ENCODE measurements at places on chromosomes 2 and 18. TPM values are rescaled to one million over a fixed set of nuclear protein-coding genes. Genes with fewer than 3 reads are reported as not detected.

- no peaks in the 10 kb centered on the region for H3K27me3 ChIP-seq
- DNase-seq: no peak
- no peaks in the 10 kb centered on the region for H3K36me3 ChIP-seq
- H3K27ac ChIP-seq: no peak overlapping the region
Measured at GRCh38 chr2:134468776-134469175, 214.9 kb downstream of the MGAT5 start.

Gene AOX1
- 10.3 TPM for total RNA-seq

Gene SLC4A5
- total RNA-seq: 5.7 TPM

Gene CRYBA2
- not detected for total RNA-seq

GRCh38 chr2:187148059-187148714, 299.2 kb upstream of the ZSWIM2 start:
- no peak overlapping the region for H3K27ac ChIP-seq
- no peak for DNase-seq
- H3K27me3 ChIP-seq: no peaks in the 10 kb centered on the region

Gene MGAT4A
- total RNA-seq: 10.0 TPM

- no peak overlapping the region for H3K4me3 ChIP-seq
- H3K4me1 ChIP-seq: no peaks in the 10 kb centered on the region
- no peaks in the 10 kb centered on the region for H3K27me3 ChIP-seq
- H3K36me3 ChIP-seq: no peaks in the 10 kb centered on the region
Measured at GRCh38 chr2:203340791-203341487, 12.7 kb downstream of the ABI2 start.

GRCh38 chr2:237726401-237726830, 72.2 kb upstream of the RBM44 start:
- DNase-seq: no peak
- H3K4me3 ChIP-seq: no peak overlapping the region
- peaks cover 58% of the 10 kb centered on the region for H3K4me1 ChIP-seq
- H3K27ac ChIP-seq: peak overlapping the region; percentile 47
- peaks cover 8% of the 10 kb centered on the region for H3K36me3 ChIP-seq

Gene TLX2
- not detected for total RNA-seq

GRCh38 chr18:26089293-26090129, 902 bp downstream of the SS18 start:
- H3K36me3 ChIP-seq: no peaks in the 10 kb centered on the region
- H3K4me1 ChIP-seq: peaks cover 23% of the 10 kb centered on the region
- H3K27ac ChIP-seq: peak overlapping the region; percentile 95
- no peak for DNase-seq
- H3K27me3 ChIP-seq: no peaks in the 10 kb centered on the region

Gene AAMP
- 70.6 TPM for total RNA-seq

Gene SLC5A7
- total RNA-seq: not detected

GRCh38 chr2:102801858-102802699, 40.2 kb downstream of the TMEM182 start:
- H3K36me3 ChIP-seq: peaks cover 23% of the 10 kb centered on the region
- H3K4me3 ChIP-seq: no peak overlapping the region
- H3K27me3 ChIP-seq: no peaks in the 10 kb centered on the region

Gene RTKN
- 18.8 TPM for total RNA-seq

GRCh38 chr18:40258311-40258710, 1696.7 kb upstream of the PIK3C3 start:
- H3K36me3 ChIP-seq: no peaks in the 10 kb centered on the region
- H3K27ac ChIP-seq: no peak overlapping the region
- no peaks in the 10 kb centered on the region for H3K27me3 ChIP-seq
- no peak overlapping the region for H3K4me3 ChIP-seq
- no peak for DNase-seq

- H3K36me3 ChIP-seq: no peaks in the 10 kb centered on the region
- H3K4me1 ChIP-seq: no peaks in the 10 kb centered on the region
- no peak overlapping the region for H3K27ac ChIP-seq
- DNase-seq: no peak
- H3K4me3 ChIP-seq: no peak overlapping the region
Measured at GRCh38 chr18:9782073-9782857, 74.2 kb downstream of the RAB31 start.

DNA sequence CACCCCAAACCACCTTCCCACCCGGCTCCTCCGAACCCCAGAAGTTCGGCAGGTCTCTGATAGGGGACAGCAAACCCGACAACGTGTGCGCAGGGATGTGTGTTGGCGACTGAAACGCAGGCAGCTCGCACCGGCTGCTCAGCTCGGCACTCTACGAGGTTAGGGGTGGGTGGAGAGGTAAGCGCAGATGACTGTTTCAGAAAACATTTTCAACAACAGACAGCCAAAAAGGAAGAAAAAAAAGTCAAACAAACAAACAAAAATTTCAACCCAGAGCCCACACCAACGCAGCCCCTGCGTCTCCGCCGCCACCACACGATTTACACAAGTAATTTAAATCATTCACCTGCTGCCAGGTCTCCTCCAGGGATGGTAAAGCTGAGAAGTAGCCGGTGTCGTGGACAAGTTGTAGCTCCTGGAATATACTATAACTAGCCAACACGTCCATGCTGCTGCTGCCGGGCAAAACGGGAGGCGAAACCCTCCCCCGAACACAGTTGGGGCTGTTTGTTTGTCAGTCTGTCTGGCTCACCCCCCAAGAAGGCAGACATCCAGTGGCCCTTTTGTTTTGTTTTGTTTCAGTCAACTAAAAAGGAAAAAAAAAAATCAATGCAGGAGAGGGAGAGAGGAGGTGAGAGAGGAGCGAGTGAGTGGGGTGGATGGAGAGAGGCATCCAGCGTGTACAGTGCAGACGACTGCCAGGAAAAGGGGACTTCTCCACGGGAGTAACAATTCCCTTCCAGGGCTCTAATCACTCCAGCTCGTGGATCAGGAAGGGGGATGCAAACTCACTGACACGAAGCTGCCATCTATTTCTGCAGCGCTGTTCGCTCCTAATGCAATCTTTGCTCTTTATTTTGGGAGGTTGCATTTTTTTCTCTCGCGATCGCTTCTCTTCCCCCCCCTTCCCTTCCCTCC, at the start of gene KLF7:
Gene KLF7 (minus strand): TSS at position 828 of the 918 bp plus-strand sequence. CDS start 380 bp downstream, at position 448.
- H3K4me3 ChIP-seq: peak within 1 kb of the TSS; percentile 88
- H3K27me3 ChIP-seq: no peaks in the 10 kb centered on the region
- H3K4me1 ChIP-seq: peaks cover 25% of the 10 kb centered on the region
- DNase-seq: peak; percentile 70

Gene RBM44
- total RNA-seq: 0.17 TPM

- H3K36me3 ChIP-seq: peaks cover 94% of the 10 kb centered on the region
- H3K27ac ChIP-seq: no peak overlapping the region
Measured at GRCh38 chr2:70161069-70161534, 29.7 kb downstream of the C2orf42 start.

Gene RGPD3
- 0.13 TPM for total RNA-seq

Gene CDH2
- total RNA-seq: 0.27 TPM

DNA sequence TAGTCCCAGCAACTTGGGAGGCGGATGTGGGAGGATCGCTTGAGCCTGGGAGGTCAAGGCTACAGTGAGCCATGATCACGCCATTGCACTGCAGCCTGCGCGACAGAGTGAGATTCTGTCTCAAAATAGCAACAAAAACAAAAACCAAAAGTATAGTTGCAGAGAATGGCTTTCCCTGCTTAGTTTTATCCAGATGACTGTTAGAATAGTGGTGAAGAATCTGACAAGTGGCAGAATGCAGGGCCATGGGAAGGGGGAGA, 53.8 kb downstream of the NEDD4L start:
- no peak for DNase-seq
- H3K27me3 ChIP-seq: no peaks in the 10 kb centered on the region
- H3K36me3 ChIP-seq: no peaks in the 10 kb centered on the region
- no peak overlapping the region for H3K27ac ChIP-seq
- no peaks in the 10 kb centered on the region for H3K4me1 ChIP-seq

DNA sequence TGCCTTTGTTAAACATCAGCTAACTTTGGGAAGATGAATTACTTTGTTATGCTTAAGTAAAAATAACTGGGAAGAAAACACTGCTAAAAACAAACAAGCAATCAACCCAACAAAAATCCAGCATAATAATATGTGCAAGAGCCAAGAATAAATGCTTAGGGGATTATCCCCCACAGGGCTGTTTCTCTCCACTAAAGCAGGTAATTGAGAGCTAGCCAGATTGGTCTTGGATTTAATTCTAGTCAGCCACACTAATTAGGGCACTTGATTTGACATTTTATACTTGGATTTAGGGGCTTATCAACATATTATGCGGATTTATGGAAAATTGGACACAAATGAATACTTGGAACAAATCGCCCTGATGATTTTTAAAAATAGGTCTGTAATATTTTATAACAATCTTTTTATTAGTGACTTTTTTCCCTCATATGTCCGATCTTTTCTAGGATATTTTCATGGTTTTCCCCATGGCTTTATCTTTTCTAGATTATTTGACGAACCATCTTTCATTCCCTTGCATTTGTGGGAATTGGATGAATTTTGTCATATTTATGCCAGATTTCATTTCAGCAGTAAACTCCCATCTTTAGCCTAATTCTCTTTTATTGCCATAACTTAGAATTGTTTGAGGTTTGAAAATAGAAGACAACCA, 199.1 kb upstream of the NXPH2 start:
- no peaks in the 10 kb centered on the region for H3K4me1 ChIP-seq
- no peak for DNase-seq
- H3K4me3 ChIP-seq: no peak overlapping the region
- no peaks in the 10 kb centered on the region for H3K27me3 ChIP-seq

Gene TEX44
- total RNA-seq: not detected

- no peak overlapping the region for H3K27ac ChIP-seq
- no peak for DNase-seq
- H3K4me1 ChIP-seq: no peaks in the 10 kb centered on the region
- H3K36me3 ChIP-seq: no peaks in the 10 kb centered on the region
- no peaks in the 10 kb centered on the region for H3K27me3 ChIP-seq
Measured at GRCh38 chr2:22497789-22498188, 887.2 kb upstream of the KLHL29 start.

DNA sequence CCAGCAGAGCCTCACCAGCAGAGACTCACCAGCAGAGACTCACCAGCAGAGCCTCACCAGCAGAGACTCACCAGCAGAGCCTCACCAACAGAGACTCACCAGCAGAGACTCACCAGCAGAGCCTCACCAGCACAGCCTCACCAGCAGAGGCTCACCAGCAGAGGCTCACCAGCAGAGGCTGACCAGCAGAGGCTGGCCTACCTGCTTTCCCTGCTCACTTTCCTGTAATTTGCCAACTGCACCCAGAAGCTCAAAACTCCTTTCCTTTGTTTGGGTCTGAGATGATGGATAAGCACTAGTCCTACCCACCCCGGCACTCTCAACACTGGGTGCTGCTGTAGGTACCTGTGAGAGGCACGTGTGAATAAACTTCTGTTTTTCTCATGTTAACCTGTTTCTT, 36.4 kb upstream of the PXDN start:
- H3K27me3 ChIP-seq: peaks cover 2% of the 10 kb centered on the region
- no peak for DNase-seq
- H3K27ac ChIP-seq: no peak overlapping the region

DNA sequence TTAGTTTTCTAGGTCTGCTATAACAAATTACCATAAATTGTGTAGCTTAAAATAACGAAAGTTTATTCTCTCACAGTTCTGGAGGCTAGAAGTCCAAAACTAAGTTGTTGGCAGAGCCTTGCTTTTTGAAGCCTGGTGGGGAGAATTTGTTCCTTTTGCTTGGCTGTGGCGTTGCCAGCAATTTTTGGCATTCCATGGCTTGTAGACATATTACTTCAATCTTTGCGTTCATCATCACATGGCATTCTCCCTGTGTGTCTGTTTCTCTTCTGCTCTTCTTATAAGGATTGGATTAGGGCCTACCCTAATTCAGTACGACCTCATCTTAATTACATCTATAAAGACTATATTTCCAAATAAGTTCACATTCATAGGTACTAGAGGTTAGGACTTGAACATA, 217.7 kb downstream of the MBD5 start:
- DNase-seq: no peak
- no peak overlapping the region for H3K4me3 ChIP-seq
- H3K36me3 ChIP-seq: peaks cover 3% of the 10 kb centered on the region
- no peak overlapping the region for H3K27ac ChIP-seq
- no peaks in the 10 kb centered on the region for H3K4me1 ChIP-seq

Gene UGT1A3
- total RNA-seq: not detected

DNA sequence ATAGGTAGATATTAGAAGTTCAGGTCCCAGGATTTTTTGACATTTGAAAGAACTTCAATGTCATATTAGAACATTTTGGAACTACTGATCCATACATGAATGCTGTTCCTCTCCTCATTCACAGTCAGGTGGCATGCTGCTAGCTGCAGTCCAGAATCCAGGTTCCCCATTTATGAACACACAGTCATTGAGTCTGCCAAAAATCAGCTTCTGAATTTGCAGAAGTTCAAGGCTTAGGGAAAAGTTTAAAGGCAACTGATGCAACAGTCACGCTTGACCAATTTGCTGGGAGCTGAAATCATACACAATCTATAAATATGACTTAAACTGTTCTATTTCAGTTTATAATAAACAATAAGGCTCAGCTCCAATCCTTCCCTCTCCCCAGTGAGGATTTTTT, 17.3 kb upstream of the TTR start:
- H3K27ac ChIP-seq: no peak overlapping the region
- H3K4me3 ChIP-seq: no peak overlapping the region
- no peaks in the 10 kb centered on the region for H3K4me1 ChIP-seq
- no peaks in the 10 kb centered on the region for H3K27me3 ChIP-seq
- no peak for DNase-seq

Gene MPP4
- total RNA-seq: not detected

Gene DLX1
- total RNA-seq: not detected

Gene CFAP221
- not detected for total RNA-seq

DNA sequence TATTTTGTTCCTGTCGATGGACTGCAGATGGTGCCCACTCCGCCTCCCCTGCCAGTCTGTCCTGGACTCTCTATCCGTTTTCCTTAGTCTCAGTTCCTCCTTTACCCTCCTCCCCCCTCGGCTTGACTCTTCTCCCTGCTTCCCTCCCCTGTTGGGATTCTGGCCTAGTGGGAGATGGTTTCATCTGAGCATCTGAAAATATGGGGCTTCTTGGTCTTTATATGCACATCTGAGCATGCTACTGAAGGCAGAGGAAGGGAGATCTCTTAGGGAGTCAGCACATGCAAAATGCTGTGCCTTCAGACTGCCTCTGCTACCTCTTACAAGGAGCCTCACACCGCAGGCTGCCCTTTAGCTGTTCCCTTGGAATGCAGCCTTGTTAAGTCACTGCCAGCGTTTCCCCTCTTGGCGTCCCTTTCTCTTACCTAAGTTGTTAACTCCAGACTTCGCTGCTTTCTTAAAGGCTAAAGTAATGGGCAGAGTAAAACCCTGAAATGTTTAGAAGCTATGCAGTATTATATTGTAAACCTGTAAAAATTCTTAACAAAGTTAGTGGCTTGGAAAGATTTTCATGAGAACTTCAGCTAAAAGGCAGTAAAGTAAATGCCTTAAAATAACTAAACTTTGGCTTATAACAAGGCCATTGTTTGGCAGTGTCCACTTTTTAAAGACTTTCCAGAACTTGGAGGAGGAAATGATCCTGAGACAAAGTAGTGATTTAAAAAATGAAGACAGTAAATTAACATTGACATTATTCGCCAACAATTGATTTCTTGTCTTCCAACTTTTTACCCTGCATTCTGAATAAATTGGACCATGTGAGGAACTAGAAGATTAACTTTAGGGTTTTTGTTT, 49.8 kb downstream of the LDLRAD4 start:
- H3K4me1 ChIP-seq: peaks cover 59% of the 10 kb centered on the region
- peak overlapping the region; percentile 12 for H3K27ac ChIP-seq
- DNase-seq: no peak

Gene IL1RN
- total RNA-seq: 0.19 TPM

Data from psoas muscle (tissue), 8 donors.